Posterior cingulate gyrus (tissue), 11 donors: ENCODE measurements at places on chromosomes 5 and 9.

- DNase-seq, result no peak
Observed at GRCh38 chr5:10140195-10140973, 109.3 kb downstream of the ATPSCKMT start.

GRCh38 chr9:102445906-102446305 lies 549.2 kb upstream of the CYLC2 start:
- DNase-seq, result no peak

GRCh38 chr9:136950656-136951276 lies 1.3 kb upstream of the LCN12 start:
- DNase-seq, result no peak

GRCh38 chr5:58326022-58326421 lies 133.9 kb downstream of the PLK2 start:
- no peak for DNase-seq

DNA sequence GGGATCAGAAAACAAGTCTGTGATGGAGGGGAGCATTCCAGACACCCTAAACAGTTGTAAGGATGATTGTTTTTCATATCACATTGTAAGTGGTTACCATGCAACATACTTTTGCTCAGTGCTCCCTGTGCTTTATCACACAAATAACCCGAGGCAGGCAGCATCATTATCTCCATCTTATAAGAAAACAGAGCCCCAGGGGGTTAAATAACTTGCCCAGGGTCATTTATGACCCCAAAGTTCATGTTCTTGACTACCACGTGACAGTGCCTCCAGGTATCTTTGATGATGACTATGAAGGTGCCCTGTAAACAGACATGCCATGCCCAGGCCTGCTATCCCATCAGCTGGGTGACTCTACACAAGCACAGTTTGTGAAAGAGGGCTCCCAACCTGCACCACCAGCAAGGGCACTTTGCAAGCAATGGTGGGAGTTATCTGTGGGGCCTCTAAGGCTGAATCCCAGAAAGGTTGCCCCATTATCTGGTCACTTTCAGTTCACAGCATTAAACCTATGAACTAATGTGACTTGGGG lies 9.5 kb downstream of the GNPDA1 start:
- no peak for DNase-seq

GRCh38 chr5:72245951-72246532 lies 74.0 kb downstream of the MRPS27 start:
- DNase-seq, result no peak

- DNase-seq, result no peak
Observed at GRCh38 chr9:84212982-84213381, 127.6 kb downstream of the SLC28A3 start.

- DNase-seq, result no peak
Observed at GRCh38 chr9:98180996-98181395, 11.4 kb downstream of the CORO2A start.

- DNase-seq, result no peak
Observed at GRCh38 chr9:121598167-121598964, 53.1 kb upstream of the DAB2IP start.

GRCh38 chr5:35671541-35672295 lies 54.1 kb downstream of the SPEF2 start:
- DNase-seq, result no peak

- DNase-seq, result no peak
Observed at GRCh38 chr5:109669991-109670706, 19.6 kb upstream of the MAN2A1 start.

- DNase-seq, result no peak
Observed at GRCh38 chr5:89003563-89004036, 120.6 kb upstream of the MEF2C start.

GRCh38 chr9:105047742-105048041 lies 119.7 kb upstream of the ABCA1 start:
- DNase-seq, result no peak

GRCh38 chr9:78188594-78188993 lies 47.3 kb upstream of the CEP78 start:
- no peak for DNase-seq

- no peak for DNase-seq
Observed at GRCh38 chr9:18185196-18185595, 288.8 kb upstream of the ADAMTSL1 start.

- DNase-seq, result no peak
Observed at GRCh38 chr5:146107901-146108300, 2.5 kb upstream of the PLAC8L1 start.

DNA sequence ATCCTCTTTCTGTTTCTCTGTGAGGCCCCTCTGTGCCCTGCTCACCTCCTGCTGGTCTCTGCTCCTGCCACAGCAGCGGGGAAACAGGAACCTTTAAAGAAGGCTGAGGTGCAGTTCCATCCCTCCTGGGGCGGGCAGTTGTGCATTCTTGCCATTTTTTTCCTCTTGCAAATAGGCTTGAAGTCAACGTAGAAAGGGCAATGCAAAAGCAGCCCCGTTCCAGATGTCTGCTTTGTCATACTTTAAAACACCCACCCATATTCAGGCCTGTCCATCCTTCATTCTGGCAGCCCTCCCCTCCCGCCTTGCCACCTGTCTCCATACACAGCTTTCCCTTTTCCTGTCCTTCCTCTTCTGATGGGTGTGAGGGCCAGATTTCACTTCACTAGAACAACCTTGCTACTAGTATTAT lies 65.4 kb upstream of the KLF9 start:
- no peak for DNase-seq

DNA sequence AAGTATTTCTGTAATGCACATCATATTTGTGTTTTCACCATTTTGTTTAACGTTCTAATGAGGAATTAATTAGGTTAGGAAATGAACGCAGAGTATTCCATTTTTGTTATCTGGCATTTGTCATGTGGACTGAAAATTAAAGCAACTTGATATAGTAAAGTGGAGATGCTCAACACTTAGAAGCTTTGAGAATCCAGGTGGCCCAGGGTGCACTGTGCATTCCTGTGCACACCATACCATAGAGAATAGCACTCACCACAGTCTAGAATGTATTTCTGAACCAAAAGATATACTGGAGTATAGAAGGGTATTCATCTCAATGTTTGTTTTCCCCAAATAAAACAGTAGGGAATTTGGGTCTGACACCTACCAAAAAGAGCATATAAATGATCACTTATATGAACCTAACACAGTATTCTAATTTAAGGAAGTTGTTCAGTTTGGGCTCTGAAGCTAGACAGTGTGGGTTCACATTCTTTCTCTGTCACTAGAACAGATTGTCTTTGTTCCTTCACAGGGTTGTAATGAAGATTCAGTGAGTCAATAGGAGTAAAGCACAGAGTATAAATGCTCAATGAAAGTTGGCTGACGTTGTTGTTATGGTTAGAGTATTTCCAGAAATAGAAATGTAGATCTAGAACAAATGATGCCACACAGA lies 125.6 kb upstream of the DMRT1 start:
- no peak for DNase-seq

DNA sequence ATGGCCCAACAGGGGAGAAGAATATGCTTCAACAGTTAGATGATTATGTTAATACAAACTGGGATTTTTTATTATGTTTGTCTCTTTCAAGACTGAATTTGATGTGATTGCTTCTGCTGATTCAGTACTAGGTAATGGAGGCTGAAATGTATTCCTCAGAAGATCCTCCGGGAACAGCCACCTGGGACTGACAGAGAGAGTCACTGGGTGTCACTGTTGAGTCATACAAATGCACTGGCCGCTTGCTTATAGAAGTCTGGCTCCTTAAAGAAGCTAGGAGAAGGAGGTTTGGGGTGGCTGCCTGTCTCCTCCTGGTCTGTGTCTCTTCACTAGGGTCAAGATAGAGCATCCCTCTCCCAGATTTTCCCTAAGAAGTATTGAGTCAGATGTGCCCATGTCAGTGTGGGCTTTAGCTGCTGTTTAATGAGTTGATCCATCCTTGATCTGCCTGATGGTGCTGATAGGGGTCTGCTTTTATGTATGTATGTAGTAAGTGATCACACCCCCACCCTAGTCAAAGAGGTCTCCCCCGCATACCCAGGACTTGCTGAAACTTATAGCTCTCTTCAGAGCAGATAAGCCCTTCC lies 773.4 kb downstream of the BRINP1 start:
- DNase-seq, result peak; percentile 71

GRCh38 chr5:91018712-91019371 lies 364.3 kb downstream of the ARRDC3 start:
- no peak for DNase-seq

DNA sequence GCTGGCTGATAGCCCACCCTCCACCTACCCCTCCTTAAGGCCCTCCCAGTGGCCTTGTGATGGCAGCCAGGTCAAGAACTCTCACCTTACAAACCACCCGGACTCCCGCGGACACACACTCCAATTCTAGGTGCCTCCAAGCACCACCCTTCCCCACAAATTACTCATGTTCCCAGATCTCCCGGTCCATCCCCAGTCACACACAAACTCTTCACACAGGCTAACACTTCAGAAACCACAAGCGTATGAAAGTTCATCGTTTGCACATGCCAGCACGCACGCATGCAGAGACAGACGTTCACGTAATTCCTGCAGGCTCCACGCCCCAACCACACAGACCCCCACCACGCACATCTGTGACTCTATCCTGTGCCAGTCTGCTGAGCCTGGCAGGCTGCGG lies 18.0 kb downstream of the NR5A1 start:
- DNase-seq, result no peak

- DNase-seq, result no peak
Observed at GRCh38 chr9:82192211-82192610, 203.6 kb downstream of the SPATA31D1 start.

- DNase-seq, result no peak
Observed at GRCh38 chr9:114210136-114210535, 54.8 kb downstream of the COL27A1 start.

- no peak for DNase-seq
Observed at GRCh38 chr9:95084254-95084934, 233.1 kb downstream of the FANCC start.

- DNase-seq, result no peak
Observed at GRCh38 chr5:36261186-36261585, 19.5 kb upstream of the NADK2 start.

DNA sequence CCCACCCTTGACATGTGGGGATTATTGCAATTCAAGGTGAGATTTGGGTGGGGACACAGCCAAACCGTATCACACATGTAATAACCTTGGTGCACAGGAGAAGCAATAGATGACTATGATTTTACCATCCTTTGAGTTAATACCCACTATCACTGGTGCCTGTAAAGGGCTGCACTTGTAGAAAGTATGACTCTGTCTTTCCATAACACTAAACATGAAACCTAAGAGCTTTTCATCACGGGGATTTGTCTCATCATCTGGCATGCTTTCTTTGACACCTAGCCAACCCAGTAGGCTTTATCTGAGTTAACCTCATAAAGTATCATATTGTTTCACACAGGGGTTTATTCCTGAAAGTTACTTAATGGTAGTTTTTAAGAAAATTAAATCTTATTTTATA lies 188.9 kb upstream of the TNC start:
- DNase-seq, result no peak

GRCh38 chr5:169494941-169495548 lies 88.5 kb upstream of the SPDL1 start:
- DNase-seq, result no peak

- no peak for DNase-seq
Observed at GRCh38 chr5:143703659-143704058, 108.3 kb upstream of the HMHB1 start.

- DNase-seq, result no peak
Observed at GRCh38 chr9:90853945-90854344, 52.3 kb downstream of the SYK start.

GRCh38 chr9:120583958-120584369 lies 4.0 kb upstream of the CDK5RAP2 start:
- no peak for DNase-seq
